ENCODE measurements at places on chromosomes 4 and X.

- no peak for DNase-seq
Observed at GRCh38 chr4:88623097-88623496, 30.8 kb downstream of the HERC3 start.

DNA sequence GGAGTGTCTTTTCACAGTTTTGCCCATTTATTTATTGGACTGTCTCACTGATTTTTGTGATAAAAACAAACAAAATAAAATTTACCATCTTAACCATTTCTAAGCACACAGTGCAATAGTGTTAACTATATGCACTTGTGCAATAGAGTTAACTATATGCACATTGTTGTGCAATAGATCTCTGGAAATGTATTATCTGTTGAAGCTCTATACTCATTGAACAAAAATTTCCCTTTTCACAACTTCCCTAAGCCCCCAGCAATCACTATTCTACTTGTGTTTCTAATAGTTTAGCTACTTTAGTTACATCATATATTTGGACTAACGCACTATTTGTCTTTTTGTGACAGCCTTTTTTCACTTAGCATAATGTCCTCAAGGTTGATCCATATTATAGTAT lies 59.7 kb upstream of the BEX4 start:
- no peak for DNase-seq

- peak; percentile 55 for DNase-seq
Observed at GRCh38 chrX:46444011-46444410, 101.2 kb downstream of the ZNF674 start.

DNA sequence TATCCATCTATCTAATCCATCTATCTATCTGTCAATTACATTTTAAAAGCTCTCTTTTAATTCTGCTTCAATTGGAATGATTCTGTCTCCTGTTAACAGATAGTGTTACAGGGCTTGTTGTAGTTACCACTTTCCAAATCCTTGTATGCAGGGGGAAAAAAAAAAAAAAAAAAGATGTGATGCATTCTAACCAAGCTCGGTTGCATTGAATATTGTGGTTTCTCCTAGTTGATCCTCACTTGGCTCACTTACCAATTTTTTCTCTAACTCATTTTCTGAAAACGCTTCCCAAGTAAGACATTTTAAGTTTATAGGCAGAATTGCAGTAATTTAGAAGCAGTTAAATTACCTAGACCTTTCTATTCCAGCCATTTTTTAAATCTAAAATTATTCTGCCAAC lies 327.9 kb upstream of the PITX2 start:
- DNase-seq, result no peak

DNA sequence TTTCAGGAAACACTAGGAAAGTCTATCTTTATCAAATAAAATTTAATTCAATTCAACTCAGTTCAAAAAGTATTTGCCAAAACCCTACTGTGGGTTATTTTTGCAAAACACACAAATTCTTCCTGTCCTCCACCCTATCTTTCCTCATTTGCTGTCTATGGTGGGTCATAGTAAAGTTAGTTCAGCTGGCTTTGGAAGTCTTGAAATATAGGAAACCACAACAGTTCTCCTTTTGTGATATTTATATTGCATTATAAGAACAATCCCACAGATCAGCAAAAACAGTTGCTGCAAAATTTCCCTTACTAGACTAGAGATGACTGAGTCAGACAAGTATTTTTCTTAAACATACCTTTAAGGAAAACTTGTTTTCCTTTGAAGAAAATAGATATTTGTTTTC lies 22.2 kb downstream of the CYBB start:
- peak; percentile 37 for DNase-seq

GRCh38 chr4:113474017-113474416 lies 287.5 kb downstream of the CAMK2D start:
- no peak for DNase-seq

- no peak for DNase-seq
Observed at GRCh38 chr4:22997358-22998224, 304.9 kb downstream of the GBA3 start.

GRCh38 chr4:90990284-90990683 lies 863.1 kb downstream of the CCSER1 start:
- DNase-seq, result no peak

DNA sequence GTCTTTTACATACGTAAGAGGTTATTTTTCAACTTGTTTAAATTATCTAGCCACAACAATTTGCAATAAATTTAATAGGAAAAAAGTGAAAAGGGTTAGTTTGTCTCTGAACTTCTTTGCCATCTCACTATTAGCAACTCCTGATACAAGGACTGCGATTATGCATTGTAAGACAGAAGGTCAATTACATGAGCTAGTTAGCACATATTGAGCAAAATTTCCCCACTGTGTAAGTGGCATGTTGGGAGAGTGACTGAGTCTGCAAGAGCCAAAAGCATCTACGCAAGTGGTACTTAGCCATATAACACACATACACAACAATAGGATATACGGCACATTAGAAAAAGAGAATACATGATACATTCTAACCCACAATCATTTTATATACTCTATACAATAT lies 927.2 kb downstream of the STPG2 start:
- DNase-seq, result no peak

DNA sequence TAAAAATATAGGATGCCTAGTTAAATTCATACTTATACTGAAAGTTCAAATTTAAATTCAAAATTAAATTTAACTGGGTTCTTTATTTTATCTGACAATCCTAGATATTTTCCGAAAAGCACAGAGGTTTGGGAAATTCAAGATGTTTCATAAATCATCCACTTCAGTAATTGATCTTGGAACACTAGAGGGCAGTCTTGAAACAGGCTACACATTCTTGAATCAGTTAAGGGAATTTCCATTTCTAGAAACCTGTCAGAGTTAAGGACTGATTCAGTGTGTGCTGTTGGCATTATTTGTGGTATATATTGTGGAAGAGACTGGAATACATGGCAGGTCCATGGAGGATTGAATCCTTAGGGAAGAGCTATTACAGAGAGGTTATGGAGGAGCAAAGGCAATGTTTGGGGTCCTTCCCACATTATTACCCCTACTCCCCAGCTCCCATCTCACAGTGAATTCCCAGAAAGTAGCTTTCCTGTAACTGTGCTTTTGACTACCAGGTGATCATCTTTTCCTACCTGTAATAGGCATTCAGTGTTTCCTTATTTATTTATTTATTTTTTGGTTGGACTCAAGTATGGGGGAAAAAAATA lies 92.9 kb downstream of the EGF start:
- peak; percentile 8 for DNase-seq

DNA sequence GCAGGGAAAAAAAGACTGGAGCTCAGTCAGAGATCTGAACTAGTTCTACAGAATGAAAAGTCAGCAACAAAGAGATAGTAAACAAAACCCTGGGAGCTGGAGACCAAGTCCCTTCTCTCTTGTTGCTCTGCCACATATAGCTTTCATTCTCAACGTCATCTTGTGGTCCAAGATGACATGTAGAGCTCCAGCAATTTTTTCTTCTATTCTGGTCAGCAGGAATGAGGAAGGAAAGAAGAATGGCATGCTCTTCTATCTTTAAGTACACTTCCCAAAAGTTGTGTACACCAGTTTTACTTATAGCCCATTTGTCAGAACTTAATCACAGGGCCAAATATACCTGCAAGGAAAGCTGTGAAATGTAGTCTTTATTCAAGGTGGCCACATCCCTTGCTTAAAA lies 45.6 kb downstream of the RAP2C start:
- peak; percentile 6 for DNase-seq

DNA sequence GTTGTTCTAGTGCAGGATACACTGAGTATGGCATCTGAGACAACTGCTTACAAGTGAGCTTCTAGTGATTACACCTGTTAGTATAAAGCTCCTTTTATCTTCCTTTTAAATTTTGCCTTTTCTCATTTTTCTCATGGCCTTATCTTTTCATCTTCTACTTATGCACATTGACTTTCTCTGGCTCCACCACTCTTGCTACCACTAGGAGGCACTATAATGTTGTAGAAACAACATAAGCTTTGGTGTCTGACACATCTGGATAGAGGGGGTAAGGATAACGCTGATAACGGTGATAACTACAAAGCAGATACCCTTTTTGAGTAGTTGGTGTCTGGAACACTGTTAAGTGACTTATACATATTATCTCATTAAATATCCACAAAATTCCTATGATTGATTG lies 187.4 kb upstream of the TEX13C start:
- no peak for DNase-seq

GRCh38 chr4:137961051-137961438 lies 281.1 kb downstream of the SLC7A11 start:
- DNase-seq, result no peak

GRCh38 chr4:153137159-153137558 lies 67.1 kb upstream of the TRIM2 start:
- no peak for DNase-seq

GRCh38 chr4:186021461-186022167 lies 47.3 kb upstream of the TLR3 start:
- no peak for DNase-seq

DNA sequence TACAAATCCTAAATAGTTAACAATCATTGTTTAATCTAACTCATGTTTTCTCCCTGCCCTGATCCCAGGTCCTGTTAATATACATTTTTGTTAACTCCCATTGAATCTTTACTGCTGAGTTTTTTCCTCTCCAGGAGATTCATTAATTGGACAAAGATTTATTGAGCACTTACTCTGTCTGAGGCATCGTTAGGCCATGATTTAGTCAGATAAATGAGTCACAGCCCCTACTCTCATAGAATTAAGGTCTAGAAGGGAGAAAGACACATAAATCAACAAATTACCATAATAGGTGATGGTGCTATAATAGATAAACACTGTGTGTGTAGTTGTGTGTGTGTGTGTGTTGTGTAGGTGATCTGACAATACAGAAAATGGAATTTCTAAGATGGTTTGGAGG lies 112.5 kb downstream of the MAPK10 start:
- DNase-seq, result no peak

DNA sequence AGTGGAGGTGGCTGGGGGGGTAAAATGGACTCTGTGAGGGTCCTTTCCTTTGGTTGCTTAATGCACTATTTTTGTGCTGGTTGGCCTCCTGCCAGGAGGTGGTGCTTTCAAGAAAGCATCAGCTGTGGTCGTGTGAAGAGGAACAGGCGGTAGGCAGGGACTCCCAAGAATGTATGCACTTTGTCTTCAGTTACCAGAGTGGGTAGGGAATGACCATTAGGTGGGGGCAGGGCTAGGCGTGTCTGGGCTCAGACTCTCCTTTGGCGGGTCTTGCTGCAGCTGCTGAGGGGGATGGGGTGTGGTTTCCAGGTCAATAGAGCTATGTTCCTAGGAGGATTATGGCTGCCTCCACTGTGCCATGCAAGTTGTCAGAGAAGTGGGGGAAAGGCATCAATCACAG lies 509.0 kb downstream of the PCDH19 start:
- no peak for DNase-seq

Data from GDM1 (cell line).